ENCODE measurements at places on chromosomes 1 and 21.

GRCh38 chr1:236534151-236534651 lies 10.4 kb downstream of the LGALS8 start:
- no peak for DNase-seq

DNA sequence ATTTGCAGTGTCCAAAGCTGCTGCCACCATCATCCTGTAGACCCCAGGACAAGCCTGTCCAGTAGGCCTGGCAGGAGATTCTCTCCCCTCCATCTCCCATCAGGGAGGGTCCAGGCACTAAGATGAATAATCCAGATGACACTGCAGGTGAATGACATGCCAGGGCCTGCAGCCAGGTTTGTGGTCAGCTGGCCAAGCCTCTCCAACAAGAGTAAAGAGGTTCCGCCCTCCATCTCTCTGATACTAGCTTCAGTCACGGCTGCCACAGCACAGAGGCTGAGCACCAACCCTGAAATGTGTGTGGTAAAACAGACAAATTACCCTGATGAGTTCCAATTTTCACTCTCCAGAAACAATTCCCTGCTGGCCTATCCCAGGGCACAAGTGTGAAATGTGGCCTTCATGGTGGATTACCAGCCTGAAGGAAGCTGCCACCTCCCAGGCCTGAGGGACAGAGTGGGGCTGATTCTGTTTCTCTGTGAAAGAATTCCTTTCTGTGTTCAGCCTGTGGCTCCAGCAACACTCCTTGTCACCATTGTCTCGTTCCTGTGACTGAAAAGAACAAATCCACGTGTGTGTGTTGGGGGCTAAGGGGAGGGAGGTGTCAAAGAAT lies 19.9 kb upstream of the LHX4 start:
- no peak for DNase-seq

DNA sequence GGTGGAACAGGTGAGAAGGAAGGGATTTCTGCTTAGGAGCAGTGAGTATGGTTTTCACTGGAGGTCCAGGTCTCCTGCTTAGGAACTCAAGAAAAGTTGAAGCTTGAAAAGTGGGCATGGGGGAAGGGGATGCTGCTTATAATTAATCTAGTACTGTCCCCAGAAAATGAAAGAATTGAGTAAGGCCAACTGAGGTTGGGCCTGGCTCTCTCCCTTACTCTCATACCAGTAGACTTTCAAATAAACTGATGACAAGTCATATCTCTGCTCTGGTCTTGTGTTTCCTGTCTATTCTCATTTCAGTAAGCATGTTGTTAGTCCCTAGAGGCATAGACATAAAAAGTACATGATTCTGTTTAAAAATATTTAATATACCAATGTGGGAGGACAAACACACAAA lies 26.4 kb downstream of the CD48 start:
- no peak for DNase-seq

DNA sequence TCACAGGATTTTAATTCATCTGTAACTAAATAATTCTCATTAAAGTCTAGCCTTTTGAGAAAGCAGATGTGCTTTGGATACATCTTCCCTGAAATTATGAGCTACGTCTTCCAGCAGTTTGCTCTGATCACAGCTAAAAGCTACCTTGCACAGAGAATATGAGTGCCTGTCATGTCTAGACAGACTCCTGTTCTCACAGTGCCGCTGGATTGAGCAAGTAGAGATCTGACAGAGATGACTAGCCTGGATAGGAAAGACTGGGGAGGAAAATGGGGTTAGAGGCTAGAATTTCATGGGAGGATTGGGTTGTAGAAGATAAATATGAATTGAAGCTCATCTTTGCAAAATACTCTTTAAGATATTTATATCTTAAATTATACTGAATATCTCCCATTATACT lies 24.1 kb downstream of the CEPT1 start:
- DNase-seq, result no peak
